Astrocyte (in vitro differentiated cells and primary cell): ENCODE measurements at places on chromosomes 11 and 22.

DNA sequence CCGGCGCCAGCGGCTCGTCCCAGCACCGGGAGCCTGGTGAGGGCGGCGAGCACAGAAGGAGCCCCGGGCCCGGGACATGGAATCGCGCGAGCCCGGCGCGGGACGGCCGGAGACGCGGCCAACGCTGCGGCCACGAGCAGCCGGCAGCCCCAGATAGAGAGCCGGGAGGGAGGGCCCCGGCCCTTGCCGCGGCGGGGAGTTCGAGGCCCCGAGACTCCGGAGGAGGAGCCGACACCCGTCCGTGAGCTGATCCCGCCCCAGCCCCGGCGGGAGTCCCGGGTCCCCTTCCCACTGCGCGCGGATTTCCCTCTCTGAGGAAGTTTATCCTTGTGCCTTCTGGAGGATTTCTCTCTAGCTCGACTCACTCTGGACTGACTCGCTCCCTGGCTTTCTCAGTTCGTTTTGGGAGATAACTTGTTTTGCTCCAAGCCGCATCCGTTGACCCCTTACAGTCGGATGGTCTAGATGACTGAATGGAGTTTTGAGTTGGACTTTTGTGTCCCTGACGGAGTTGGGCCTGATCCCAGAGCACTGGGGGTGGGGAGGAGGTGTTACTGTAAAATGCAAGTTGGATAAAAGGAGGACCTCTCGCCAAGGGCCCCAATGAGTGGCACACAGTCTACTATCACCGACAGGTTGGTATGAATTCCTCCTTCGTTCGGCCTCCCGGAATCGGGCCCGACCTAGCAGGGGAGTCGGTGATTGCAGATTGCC, 585 bp downstream of the ARHGEF12 start:
- no peak for DNase-seq

DNA sequence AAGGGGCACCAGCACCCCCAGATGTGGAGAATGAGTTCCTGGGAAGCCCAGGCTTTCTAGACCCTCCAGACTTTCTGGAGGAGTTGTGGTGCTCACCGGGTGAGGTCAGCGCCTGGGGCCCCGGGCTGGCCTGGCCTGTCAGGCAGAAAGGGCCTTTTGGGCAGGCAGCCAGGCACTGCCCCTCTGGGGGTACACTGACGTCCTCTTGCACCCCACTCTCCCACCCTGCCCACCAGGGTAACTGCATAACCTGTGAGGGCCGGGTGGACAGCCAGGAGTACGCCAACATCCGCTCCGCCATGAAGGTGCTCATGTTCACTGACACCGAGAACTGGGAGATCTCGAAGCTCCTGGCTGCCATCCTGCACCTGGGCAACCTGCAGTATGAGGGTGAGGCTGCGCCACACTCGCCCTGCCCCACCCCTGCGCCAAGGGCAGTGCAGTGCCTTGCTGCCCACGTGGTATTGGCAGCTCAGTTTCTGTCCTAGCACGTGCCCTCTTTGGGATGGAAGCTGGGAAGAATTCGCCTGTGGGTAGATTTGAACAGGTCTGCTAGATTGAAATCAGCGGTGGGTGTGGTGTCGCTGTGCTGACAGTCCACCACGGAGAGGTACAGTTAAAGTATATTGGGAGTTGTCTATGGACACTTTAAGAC, 30.1 kb downstream of the MYO7A start:
- no peak for DNase-seq

GRCh38 chr11:86889001-86889341, 66.2 kb downstream of the FZD4 start:
- no peak for DNase-seq

- DNase-seq, result peak; percentile 100
Measured at GRCh38 chr11:131609337-131609736, 238.9 kb downstream of the NTM start.

- peak; percentile 61 for DNase-seq
Measured at GRCh38 chr11:13595166-13595565, 73.3 kb upstream of the FAR1 start.

DNA sequence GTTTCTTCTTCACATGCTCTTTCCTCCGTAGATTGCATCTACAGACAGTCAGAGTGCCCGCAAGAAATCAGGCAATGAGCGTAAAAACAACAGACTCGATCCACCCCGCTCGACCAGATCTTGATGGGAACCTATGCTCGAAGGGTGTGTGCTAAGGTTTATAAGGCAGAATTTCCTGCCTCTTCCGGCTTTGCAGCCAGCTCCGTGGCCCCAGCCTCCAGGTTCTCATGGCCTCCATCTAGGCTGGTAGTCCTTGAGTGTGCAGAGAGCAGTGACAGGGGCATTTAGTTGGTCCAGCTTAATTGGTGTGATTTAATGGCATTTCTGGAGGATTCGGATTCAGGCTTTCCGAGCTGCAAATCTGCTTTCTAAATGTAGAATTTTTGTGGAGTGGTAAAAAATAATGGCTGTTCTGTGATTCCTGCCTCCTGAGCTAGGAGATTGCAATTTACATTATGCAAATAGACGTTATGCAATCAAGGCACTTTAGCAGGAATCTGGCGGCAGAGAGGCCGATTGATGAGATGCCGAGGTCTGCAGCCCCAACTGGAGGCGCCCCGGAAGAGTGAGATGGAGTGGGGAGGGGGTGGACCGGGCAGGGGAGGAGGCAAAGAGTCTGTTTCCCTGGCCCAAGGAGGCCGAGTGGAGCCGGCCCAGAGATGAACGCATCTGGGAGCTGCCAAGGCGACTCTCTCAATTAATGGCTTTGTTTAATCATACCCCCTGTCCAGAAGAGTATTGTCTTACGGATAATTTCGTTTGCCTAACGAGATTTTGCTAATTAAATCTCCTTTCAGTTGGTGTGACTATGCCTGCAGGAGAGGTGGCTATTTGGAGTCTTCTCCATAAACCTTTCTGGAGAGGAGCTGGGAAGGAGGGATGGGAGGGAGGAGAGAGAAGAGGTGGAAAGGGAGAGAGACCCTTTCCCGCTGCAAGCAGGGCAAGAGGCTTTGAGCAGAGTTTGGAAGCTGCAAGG, 75.3 kb downstream of the PKNOX2 start:
- no peak for DNase-seq
